ENCODE measurements at places on chromosomes 11 and 22. TPM values are rescaled to one million over a fixed set of nuclear protein-coding genes. Genes with fewer than 3 reads are reported as not detected.

The OR10V1 gene
- total RNA-seq, result not detected

The PICALM gene
- 223 TPM for total RNA-seq

The GAS2 gene
- total RNA-seq, result 1.5 TPM

The ACAT1 gene
- 21.6 TPM for total RNA-seq

The SLC22A8 gene
- total RNA-seq, result not detected

The CDKN1C gene
- total RNA-seq, result 259 TPM

The TMEM45B gene
- not detected for total RNA-seq

The PNPLA3 gene
- total RNA-seq, result 0.39 TPM

The CRYBA4 gene
- not detected for total RNA-seq

The RTN4RL2 gene
- total RNA-seq, result not detected

The OR52K2 gene
- total RNA-seq, result 0.11 TPM

The CCS gene
- 21.4 TPM for total RNA-seq

The ASCL3 gene
- not detected for total RNA-seq

The CD6 gene
- total RNA-seq, result not detected

The KCNQ1OT1 gene
- total RNA-seq, result 20.8 TPM

The CHRDL2 gene
- total RNA-seq, result not detected

The MUC2 gene
- not detected for total RNA-seq

The C22orf42 gene
- total RNA-seq, result not detected

The CBY1 gene
- total RNA-seq, result 14.2 TPM

The DDX6 gene
- total RNA-seq, result 124 TPM

The TM7SF2 gene
- total RNA-seq, result 18.5 TPM

The OR52I2 gene
- total RNA-seq, result not detected

The SAMM50 gene
- 44.4 TPM for total RNA-seq

Data from placental epithelial cell (primary cell).